MM.1S (cell line): ENCODE measurements at places on chromosomes 12 and 14.

GRCh38 chr12:52390739-52391617 is 5.5 kb upstream of the KRT84 start:
- DNase-seq = peak; percentile 15

DNA sequence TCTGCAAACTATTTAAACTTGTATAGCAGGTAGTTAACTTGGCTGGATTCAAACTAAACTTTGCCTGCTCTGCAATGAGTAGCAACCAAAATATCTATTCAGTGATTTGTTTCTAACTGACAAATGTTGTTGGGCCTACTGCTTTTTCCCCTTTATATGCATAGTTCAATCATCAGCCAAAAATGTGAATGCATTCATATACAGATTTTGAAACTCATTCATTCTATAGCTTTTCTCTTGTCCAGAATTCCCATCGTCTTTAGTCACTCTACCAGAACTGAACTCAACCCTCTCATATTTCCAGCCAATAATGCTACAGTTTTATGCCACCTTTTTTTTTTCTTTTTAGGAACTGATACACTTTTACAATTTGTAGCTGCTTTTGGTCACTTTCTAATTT is 599.8 kb downstream of the RPL10L start:
- no peak for DNase-seq

DNA sequence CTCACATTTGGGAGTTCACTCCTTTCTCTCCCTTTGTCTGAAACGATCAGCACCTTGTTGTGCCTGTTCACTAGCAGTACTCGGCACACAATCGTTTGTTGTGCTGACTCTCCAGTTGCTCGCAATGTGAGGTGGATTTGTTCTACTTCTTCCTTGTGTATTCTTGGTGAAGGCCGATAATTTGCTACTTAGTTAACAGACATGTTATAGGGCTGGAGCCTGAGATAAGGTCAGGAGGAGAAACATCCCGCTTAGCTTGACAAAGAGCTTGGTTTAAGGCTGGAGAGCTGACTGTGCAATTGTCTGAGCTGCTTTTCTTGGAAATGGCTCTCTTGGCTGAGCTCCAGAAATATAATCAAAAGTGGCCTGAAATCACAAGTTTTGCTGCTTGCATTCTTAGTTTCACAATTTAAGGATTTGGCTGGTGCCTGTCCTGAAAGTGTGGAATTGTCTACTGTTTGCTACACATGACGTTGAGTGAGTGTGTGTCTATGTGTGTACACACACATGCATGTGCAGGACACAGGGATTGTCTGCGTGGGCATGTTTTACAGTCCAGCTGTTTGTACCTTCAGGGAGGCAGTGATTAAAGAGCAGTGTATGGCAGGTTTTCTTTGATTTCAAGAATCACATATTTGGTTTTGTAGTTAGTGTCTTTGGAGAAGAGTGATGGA is 77.7 kb downstream of the ARF6 start:
- peak; percentile 27 for DNase-seq

DNA sequence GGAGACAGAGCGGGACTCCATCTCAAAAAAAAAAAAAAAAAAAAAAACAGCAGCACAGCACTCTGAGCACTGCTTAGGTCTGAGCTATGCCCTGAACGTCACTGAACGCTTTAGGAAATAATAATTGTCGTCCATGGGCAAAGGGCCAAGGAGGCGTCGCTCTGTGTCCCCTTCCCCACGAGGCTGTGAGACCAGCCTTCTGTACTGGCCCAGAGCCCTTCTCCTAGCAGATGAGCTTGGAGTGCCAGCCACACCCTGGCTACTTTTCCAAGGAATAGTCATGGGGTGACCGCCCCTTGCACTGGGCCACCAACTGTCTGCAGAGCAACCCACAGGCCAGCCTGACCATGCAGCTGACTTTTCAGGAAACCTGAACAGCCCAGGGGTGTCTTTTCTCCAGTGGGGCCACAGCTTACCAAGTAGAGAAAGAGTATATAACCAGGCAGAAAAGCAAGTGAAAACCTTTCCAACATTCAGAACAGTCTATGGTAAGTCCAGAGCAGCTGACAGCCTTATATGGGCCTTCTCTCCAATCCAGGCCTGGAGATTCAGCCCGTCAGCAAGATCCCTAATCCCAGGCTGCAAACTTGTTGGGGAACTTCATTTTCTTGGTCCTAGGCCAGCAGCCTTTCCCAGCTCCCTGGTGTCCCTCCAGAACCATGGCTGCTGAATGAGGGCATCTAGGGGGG is 28.5 kb downstream of the CD9 start:
- no peak for DNase-seq

DNA sequence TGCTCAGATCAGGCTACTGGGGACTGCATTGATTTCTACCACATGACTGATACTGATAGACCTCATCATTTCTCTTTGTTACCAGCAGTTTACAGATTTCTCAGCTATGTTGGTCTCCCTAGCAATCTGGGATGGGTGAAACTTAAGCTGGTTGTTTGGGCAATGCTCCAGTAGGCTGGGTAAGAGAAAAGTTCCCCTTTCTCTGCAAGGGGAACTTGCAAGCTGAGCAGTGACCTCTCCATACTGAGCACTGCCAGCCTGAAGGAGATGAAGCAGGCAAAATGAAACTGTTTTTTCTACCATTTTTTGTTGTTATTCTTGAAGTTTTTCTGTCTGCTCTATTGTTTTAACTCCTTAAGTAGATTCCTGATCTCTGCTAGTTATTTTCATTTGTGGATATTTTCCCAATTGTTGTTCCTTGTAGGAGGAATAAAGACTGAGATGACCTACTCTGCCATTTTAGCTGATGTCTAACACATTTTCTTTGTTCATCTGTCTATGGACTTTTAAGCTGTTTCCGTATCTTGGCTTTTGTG is 1.3 kb upstream of the OR4M1 start:
- DNase-seq = no peak

DNA sequence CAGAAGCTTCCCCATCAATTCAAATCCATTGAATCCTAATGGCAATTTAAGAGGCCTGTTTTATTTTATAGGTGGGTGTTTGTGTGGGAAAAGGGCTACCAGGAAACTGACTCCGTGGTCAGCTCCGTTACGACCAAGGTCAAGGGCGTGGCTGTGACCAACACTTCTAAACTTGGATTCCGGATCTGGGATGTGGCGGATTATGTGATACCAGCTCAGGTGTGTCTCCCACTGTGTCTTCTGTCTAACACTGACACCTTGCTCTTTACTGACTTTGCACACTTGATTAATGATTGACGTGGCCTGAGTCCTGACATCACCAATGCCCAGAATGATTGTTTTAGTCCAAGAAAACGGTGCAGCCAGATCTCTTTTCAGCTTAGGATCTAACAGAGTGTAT is 7.1 kb downstream of the P2RX4 start:
- no peak for DNase-seq

DNA sequence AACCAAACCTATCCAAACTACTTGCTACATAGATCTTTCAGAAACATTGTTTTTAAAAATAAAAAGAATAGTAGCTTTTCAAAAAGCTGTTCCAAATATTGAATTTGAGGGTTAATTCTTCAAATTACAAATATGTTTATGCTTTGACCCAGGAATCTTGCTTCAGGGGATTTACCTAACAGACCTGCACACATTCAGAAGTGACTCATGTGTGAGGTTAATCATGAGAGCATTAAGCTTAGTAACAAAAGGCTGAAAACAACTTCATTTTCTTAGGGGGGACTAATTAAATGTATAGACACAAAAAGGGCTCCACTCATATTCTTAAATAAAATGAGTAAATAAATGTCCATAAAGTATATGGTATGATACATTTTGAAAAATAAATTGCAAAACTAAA is 672.4 kb upstream of the FLRT2 start:
- DNase-seq = no peak

DNA sequence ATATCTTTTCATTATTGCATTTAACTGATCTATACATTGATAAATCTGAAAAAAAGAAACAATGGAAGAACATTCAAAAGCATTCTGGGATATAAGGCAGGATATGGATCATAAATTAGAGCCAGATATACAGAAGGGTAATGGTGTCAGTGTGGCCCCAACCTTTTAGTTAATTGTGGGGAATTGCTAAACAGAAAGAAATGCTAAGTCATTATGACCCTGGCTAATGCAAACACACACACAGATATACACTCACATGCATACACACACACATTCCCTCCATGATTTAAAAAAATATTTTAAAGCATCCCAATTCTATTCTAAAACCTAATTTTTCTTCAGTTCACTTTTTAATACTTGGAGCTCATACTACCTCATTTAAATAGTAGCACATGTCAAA is 404.5 kb downstream of the BCAT1 start:
- DNase-seq = no peak

DNA sequence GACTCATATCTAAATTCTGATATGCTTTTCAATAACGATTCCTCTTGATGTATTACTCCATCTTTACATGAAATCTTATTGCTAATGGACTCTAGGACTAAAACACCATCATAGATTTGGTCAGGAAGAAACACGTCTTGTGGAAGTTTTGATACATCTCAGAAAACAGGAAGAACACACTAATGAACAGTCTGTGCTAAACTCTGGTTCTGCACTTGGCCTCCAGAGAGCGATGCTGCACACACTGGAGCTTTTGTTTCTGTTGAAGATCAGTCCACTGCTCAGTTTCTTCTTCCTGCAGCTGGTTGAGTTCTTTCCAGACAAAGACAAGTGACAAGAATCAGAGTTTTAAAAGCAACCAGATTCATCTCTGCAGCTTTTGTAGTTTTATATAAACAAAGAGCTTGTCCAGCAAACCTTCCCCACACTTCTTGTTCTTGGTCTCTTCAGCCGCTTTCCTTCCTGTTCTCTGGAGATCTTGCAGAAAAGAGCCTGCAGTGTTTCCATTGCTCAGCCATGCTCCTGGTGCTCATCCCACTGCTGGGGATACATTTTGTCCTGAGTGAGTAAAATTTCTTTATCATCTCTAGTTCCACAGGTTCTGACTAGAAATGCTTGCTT is 229.1 kb upstream of the OR4E1 start:
- DNase-seq = no peak

DNA sequence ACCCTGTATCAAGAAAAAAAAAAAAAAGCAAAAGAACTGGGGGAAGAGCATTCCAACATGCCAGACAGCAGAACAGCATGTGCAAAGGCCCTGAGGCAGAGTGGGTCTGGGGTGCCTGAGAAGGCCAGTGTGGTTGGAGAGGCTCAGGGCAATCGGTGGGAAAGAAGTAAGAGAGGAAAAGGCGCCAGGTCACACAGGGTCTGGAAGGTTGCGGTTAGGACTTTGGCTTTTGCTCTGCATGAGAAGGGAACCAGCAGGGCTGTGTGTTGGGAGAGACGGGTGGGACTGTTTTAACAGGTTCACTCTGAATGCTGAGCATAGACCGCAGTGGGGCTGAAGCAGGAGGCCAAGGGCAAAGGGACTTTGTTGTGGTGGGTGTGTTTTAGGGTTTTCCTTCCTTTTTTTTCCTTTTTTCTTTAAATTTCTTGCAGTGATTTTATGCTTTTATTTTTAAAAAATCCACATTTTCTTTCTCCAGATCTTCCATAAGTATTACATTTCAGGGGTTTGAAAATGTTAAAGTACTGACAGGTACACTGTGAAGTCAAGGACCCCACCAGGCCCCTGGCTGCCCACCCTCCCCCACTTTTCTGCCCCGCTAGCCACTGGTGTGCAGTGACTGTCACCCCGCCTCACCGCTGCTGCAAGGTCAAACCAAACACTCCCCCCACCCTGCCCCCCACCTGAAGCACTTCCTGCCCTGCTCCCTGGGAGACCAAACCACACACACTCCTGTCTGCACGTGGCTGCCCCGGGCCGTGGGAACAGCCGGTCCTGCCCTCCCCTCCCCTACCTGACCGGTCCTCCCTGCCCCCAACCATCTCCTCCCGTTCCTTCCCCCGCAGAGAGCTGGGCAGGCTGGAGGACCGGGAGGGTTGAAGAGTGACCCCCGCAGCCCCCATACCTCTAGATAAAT is 30.0 kb downstream of the DTX1 start:
- no peak for DNase-seq

GRCh38 chr14:96040828-96041371 is 1.7 kb downstream of the C14orf132 start:
- DNase-seq = no peak

- no peak for DNase-seq
Observed at GRCh38 chr14:105071326-105071725, 6.1 kb upstream of the GPR132 start.

DNA sequence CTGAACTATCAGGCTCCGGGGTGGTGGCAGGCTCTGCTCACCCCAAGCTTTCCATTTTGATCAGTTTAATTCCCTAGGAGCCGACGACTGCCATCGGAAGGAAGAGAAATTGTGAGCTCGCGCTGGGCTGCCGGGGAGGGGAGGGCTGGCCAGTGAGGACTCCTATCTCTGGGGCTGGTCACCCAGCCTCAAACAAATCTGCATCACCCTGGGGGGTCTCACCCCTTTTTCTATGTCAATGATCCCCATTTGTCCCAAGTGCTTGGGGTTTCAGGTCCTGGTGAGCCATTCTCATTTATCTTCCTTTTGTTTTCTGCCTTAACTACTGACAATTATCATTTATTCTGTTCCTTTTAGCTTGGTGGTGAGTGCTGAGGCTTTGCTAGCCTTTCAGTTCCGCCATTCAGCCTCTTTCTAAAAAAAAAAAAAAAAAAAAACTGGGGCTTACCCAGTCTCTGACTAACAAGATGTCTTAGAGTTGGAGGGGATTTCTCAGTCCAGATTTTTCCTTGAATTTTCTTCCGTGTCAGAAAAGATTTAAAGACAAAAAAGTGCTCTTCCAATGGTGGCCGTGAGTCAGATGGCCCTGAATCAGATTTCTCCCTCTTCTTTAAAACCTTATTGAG is 22.8 kb upstream of the USP44 start:
- no peak for DNase-seq

DNA sequence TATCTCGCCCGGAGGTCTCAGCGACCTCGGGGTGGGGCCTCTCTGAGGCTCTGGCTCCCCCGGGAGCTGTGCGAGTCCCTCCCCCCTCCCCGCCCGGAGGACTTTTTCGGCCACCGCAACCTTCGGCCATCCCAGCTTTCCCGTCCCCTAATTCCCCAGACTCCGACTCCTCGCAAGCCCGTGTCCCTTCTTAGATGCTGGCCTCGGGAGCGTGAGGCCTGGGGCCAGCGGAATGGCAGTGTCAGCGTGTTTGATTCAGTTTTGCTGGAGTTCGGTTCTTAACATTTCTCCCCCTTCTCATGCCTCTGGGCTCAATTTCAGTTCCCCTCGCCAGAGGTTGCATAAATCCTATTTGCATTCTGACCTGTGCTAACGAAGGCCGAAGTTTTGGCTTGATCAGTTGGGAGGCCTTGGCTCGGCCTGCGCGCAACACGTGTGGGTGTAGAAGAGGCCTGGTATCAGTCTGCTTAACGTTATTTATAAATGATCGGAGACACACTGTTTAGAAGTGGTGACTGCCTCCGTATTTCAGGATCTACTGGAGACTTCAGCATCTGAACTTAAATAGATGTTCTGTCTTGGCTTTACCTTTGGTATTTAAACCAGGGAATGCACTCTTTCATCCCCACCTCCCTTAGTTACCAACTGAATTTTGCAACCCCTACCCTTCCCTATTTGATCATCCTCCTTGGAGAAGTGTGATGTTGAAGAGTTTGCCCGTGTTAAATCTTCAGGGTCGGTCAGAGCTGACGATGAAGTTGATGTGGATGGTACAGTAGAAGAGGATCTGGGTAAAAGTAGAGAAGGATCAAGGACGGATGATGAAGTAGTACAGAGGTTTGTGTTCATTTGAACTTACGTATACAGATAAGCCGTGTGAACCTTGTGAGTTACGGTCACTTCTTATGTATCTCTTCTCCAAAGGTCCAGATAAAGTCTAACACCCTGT is 851 bp downstream of the HSP90B1 start:
- DNase-seq = peak; percentile 37

GRCh38 chr14:91394105-91395081 is 23.2 kb downstream of the CCDC88C start:
- no peak for DNase-seq

- no peak for DNase-seq
Observed at GRCh38 chr14:76289276-76289675, 86.7 kb upstream of the ESRRB start.

- DNase-seq = no peak
Observed at GRCh38 chr12:79021021-79021420, 156.4 kb downstream of the SYT1 start.
